ENCODE measurements at places on chromosomes 2 and 18. TPM values are rescaled to one million over a fixed set of nuclear protein-coding genes. Genes with fewer than 3 reads are reported as not detected.

The LYG2 gene
- not detected for polyA plus RNA-seq

- H3K4me1 ChIP-seq, result no peaks in the 10 kb centered on the region
- H3K27ac ChIP-seq, result no peak overlapping the region
- no peak for DNase-seq
- H3K27me3 ChIP-seq, result no peaks in the 10 kb centered on the region
These were observed 459.0 kb downstream of the BCL11A start for GRCh38 chr2:60094450-60094929.

The TCF23 gene
- polyA plus RNA-seq, result not detected

GRCh38 chr2:146246002-146246735 is 1598.7 kb upstream of the ACVR2A start:
- DNase-seq, result peak; percentile 60
- no peak overlapping the region for H3K27ac ChIP-seq
- no peaks in the 10 kb centered on the region for H3K27me3 ChIP-seq
- H3K36me3 ChIP-seq, result no peaks in the 10 kb centered on the region
- H3K4me1 ChIP-seq, result peaks cover 32% of the 10 kb centered on the region

GRCh38 chr2:188022389-188022788 is 269.3 kb upstream of the GULP1 start:
- H3K36me3 ChIP-seq, result no peaks in the 10 kb centered on the region
- no peak overlapping the region for H3K27ac ChIP-seq
- H3K4me3 ChIP-seq, result no peak overlapping the region
- no peak for DNase-seq
- no peaks in the 10 kb centered on the region for H3K27me3 ChIP-seq
- no peaks in the 10 kb centered on the region for H3K4me1 ChIP-seq

The NBAS gene
- polyA plus RNA-seq, result 21.2 TPM

GRCh38 chr18:3688690-3689089 is 238.7 kb downstream of the TGIF1 start:
- no peaks in the 10 kb centered on the region for H3K27me3 ChIP-seq
- no peaks in the 10 kb centered on the region for H3K36me3 ChIP-seq
- peak; percentile 94 for DNase-seq
- peak overlapping the region; percentile 65 for H3K27ac ChIP-seq
- H3K4me1 ChIP-seq, result peaks cover 26% of the 10 kb centered on the region
- H3K4me3 ChIP-seq, result peak overlapping the region; percentile 19

- H3K36me3 ChIP-seq, result no peaks in the 10 kb centered on the region
- DNase-seq, result peak; percentile 74
- H3K27me3 ChIP-seq, result peaks cover 30% of the 10 kb centered on the region
- H3K27ac ChIP-seq, result no peak overlapping the region
These were observed 147.1 kb upstream of the FHL2 start for GRCh38 chr2:105545730-105546627.

The SERPINB10 gene
- not detected for polyA plus RNA-seq

DNA sequence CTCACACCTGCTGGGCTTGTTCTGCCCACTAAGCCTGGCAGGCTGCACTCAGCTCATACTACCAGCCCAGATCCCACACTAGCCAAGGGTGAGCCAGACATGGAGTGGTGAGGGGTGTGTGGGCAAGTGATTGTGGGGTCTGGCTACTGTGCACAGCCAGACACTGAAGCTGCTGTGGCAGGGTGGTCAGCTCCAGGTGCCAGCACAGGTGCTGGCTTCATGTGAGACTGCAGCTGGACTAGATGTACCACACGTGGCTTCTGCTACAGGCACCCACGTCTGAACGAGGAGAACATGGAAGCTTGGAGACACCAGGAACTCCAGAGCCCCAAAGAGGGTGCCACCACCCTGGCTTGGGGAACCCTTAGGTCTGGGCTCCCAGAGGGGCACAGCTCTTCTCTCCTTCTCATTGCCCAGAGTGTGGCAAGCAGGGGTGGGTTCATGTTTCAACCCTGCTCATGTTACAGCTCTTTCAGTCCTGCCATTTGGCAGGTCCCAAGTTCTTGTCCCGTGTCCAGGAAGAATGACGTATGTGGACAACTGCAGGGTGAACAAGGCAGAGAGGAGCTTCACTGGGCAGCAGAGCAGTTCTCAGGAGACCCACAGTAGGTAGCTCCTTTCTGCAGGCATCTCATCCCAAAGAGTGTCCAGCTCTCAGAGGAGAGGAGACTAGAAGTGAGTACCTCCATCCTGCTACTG is 1624.2 kb upstream of the TMEFF2 start:
- no peak overlapping the region for H3K27ac ChIP-seq
- no peak for DNase-seq
- H3K4me3 ChIP-seq, result no peak overlapping the region
- H3K36me3 ChIP-seq, result no peaks in the 10 kb centered on the region

DNA sequence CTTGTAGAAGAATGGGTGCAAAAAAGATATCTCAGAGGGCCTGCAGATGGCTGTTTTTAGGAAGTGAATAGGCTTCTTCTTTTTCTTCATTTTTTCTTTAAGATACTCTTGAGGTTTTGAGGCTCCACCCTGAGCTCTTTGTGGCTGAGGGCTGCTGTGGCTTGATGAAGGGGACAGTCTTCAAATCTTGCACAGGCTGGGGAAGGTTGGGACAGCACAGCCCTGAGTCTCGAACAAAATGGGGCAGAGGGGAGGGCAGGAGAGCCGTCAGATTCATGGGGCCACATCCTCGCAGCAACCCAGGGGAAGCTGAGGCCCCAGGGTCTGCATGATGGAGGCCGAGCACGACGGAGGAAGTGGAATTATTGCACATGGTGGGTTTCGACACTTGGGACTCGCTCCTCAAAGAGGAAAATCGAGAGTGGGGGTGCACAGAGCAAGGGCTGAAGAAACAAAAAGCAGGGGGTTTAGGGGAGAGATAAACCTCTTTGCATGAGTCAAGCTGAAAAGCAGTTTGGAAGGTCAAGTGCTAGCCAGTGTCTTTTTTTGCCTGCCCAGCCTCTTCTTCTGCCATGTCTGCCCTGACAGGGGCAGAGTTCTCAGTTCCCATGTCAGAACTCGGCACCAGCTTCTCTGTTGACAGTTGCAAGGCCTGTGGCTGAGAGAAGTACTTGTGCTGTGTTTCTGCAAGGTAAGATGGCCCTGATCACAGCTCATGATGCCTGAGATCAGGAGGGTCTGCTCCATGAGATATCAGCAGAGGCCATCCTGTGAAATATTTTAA is 19.5 kb downstream of the INPP4A start:
- H3K4me1 ChIP-seq, result peaks cover 15% of the 10 kb centered on the region
- H3K4me3 ChIP-seq, result no peak overlapping the region
- no peak overlapping the region for H3K27ac ChIP-seq
- no peaks in the 10 kb centered on the region for H3K36me3 ChIP-seq
- H3K27me3 ChIP-seq, result no peaks in the 10 kb centered on the region

DNA sequence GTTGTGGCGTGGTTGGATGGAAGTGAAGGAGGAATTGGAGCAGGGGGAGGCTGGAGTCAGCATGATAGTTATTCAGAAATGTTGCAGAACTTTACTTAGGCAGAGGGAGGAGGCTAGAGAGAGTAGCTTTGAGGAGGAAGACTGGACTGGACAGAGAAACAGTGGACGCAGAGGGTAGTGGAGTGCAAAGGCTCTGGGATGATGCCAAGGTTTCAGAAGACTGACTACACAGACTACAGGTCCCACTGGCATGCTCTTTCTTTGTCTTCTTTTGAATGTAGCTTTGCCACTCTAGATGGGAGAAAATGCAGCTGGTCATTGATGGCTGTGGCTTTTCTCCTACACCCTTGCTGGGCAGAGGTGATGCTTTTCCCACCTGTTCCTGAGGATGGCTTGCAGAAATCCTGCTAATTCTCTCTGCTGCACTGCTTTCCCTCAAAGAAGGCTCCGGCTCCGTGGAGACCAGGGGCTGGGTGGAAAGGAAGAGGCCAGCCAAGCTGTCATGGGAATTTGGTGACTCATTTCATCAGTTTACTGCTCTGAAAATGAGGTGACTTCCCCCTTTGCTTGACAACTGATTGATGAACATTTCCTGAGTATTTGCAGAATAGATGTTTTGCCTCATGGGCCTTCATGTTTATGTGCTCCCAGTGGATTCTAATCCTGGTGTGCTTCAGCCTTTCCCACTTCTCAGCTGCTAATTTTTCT is 42.4 kb downstream of the MEIS1 start:
- H3K4me1 ChIP-seq, result no peaks in the 10 kb centered on the region
- peaks cover 40% of the 10 kb centered on the region for H3K36me3 ChIP-seq
- H3K27me3 ChIP-seq, result no peaks in the 10 kb centered on the region
- H3K27ac ChIP-seq, result no peak overlapping the region

GRCh38 chr18:51092117-51092516 is 62.1 kb downstream of the SMAD4 start:
- DNase-seq, result no peak
- no peak overlapping the region for H3K4me3 ChIP-seq
- H3K27ac ChIP-seq, result no peak overlapping the region
- no peaks in the 10 kb centered on the region for H3K27me3 ChIP-seq
- no peaks in the 10 kb centered on the region for H3K4me1 ChIP-seq

- no peak for DNase-seq
- H3K4me3 ChIP-seq, result peak overlapping the region; percentile 64
- H3K36me3 ChIP-seq, result no peaks in the 10 kb centered on the region
- no peak overlapping the region for H3K27ac ChIP-seq
- 0 out of 2 replicates have a peak, but pooled peaks cover 2% of the 10 kb centered on the region for H3K4me1 ChIP-seq
These were observed 11.2 kb downstream of the GAREM2 start for GRCh38 chr2:26184121-26184520.

The C2orf81 gene
- 6.0 TPM for polyA plus RNA-seq

GRCh38 chr2:163397451-163397850 is 338.4 kb downstream of the FIGN start:
- no peaks in the 10 kb centered on the region for H3K27me3 ChIP-seq
- no peak overlapping the region for H3K4me3 ChIP-seq
- H3K4me1 ChIP-seq, result no peaks in the 10 kb centered on the region
- H3K36me3 ChIP-seq, result no peaks in the 10 kb centered on the region

DNA sequence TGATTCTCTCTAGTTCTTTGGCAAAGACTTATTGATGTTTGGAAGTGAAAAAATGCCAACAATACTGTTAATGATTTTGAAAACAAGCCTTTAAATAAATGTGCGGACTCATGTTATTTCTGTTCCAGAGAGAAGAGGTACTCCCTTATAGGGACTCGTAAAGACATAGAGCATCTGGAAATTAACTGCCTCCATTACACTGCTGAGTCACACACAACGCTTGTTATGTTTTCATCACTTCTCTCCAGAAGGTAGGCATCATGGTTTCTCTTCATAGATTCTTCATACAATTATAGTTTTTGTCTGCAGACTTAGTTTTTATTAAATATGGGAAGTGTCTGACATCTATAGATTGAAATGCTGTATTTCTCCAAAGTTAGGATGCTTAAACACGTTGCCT is 302.5 kb upstream of the EPC2 start:
- no peaks in the 10 kb centered on the region for H3K27me3 ChIP-seq
- H3K4me3 ChIP-seq, result no peak overlapping the region
- 0 out of 2 replicates have a peak, but pooled peaks cover 8% of the 10 kb centered on the region for H3K36me3 ChIP-seq
- H3K27ac ChIP-seq, result no peak overlapping the region

DNA sequence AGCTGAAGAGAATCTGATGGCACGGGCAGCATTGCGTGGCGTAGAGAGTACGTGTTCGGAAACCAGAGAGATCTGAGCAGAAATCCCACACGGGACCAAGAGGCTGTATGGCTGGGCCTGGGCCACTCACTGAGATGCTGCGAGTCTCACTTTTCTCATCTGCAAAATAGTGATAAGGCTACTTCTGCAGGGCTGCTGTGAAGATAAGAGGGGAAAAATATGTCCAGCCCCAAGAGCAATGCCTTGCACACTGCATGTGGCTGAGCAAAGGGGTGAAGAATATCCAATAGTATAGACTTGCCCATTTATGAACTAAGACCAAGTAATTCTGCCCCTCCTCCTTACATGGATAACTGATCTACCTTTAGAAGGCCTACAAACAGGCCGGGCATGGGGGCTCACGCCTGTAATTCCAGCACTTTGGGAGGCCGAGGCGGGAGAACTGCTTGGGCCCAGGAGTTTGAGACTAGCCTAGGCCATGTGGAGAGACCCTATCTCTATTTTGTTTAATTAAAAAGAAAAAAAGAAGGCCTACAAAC is 3.1 kb downstream of the FECH start:
- no peak overlapping the region for H3K4me3 ChIP-seq
- H3K27me3 ChIP-seq, result no peaks in the 10 kb centered on the region
- H3K4me1 ChIP-seq, result peaks cover 8% of the 10 kb centered on the region
- no peak overlapping the region for H3K27ac ChIP-seq
- no peak for DNase-seq

The POMC gene
- 3.6 TPM for polyA plus RNA-seq

The GPR75 gene
- polyA plus RNA-seq, result 0.23 TPM

DNA sequence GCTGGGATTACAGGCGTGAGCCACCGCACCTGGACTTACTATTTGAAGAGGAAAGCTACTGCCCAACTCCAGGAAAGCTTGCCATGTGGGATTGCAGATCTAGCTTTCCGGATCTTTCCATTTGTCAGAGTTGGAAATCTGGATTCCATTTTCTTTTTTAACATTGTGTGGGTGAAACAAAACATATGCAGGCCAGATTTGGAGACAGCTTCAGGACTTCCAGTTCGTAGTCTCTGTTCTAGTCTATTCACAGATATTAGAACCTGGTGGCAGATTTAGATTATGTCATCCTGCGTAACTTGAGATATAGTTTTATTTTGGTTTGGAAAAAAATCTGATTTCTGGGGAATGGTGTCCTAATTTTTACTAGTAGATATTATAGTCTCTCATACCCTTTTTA is 70.5 kb downstream of the ZNF236 start:
- H3K36me3 ChIP-seq, result peaks cover 32% of the 10 kb centered on the region
- no peaks in the 10 kb centered on the region for H3K4me1 ChIP-seq
- no peak overlapping the region for H3K4me3 ChIP-seq

The DYNAP gene
- polyA plus RNA-seq, result not detected

GRCh38 chr2:237669283-237669627 is 41.9 kb downstream of the LRRFIP1 start:
- H3K4me3 ChIP-seq, result peak overlapping the region; percentile 47
- H3K27ac ChIP-seq, result peak overlapping the region; percentile 92
- no peaks in the 10 kb centered on the region for H3K36me3 ChIP-seq
- no peaks in the 10 kb centered on the region for H3K27me3 ChIP-seq
- peaks cover 31% of the 10 kb centered on the region for H3K4me1 ChIP-seq

- no peaks in the 10 kb centered on the region for H3K36me3 ChIP-seq
- peaks cover 20% of the 10 kb centered on the region for H3K4me1 ChIP-seq
- no peak for DNase-seq
- H3K27me3 ChIP-seq, result no peaks in the 10 kb centered on the region
- H3K27ac ChIP-seq, result no peak overlapping the region
These were observed 120.0 kb downstream of the DOCK10 start for GRCh38 chr2:224922142-224922727.

The APOB gene
- polyA plus RNA-seq, result not detected

The ZNF396 gene
- polyA plus RNA-seq, result 0.54 TPM

The ZSWIM2 gene
- not detected for polyA plus RNA-seq

DNA sequence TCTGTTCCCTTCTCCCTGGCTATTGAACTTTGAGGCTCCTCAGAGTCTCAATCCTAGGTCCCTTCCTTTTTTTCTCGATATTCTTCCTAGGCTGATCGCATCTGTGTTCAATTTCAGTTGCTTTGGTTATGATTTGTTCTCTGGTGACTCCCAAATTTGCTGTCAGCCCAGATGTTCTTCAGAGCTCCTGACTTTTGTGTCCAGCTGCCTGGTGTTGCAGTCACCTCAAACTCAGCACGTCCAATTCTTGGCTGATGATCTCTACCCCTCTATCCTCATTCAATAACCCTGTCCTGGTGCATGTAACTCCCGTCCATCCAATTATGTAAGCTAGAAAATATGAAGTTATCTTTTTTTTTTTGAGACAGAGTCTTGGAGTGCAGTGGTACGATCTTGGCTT is 31.4 kb downstream of the DIS3L2 start:
- no peaks in the 10 kb centered on the region for H3K27me3 ChIP-seq
- H3K4me3 ChIP-seq, result no peak overlapping the region
- H3K4me1 ChIP-seq, result peaks cover 8% of the 10 kb centered on the region

The ABCG5 gene
- polyA plus RNA-seq, result not detected
